HepG2 (cell line): ENCODE measurements at places on chromosomes 11 and 22. TPM values are rescaled to one million over a fixed set of nuclear protein-coding genes. Genes with fewer than 3 reads are reported as not detected.

GRCh38 chr22:41834005-41834944, 1.4 kb downstream of the SREBF2 start:
- peak; percentile 61 for DNase-seq

GRCh38 chr22:27028093-27028492, 370.7 kb downstream of the MIAT start:
- no peak for DNase-seq

- no peak for DNase-seq
Observed at GRCh38 chr11:126669416-126669815, 313.9 kb downstream of the ST3GAL4 start.

VPREB1 gene
- polyA plus RNA-seq: not detected in 2 replicates

PRDM11 gene
- 3.3 and 3.4 TPM in 2 replicates for polyA plus RNA-seq

- DNase-seq: no peak
Observed at GRCh38 chr22:31692186-31692886, 30.3 kb upstream of the PISD start.

DNA sequence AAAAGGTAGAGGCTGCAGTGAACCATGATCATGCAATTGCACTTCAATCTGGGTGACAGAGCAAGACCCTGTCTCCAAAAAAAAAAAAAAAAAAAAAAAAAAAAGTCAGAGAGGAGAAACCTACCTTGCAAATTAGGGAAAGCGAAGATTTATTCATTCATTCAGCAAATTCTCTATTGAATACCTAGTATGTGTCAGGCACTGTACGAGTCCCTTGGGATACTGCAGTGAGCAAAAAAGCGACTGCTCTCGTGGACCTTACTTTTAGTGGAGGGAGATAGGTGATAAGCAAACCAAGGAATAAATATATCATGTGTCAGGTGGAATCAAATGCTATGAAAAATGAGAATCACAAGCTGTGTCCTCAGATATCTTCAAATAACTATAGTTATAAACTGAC, 101.3 kb downstream of the STIM1 start:
- no peak for DNase-seq

ZBED5 gene
- polyA plus RNA-seq: 30.4 and 38.6 TPM in 2 replicates

PRDX5 gene
- polyA plus RNA-seq: 288 and 311 TPM in 2 replicates
